ENCODE measurements at places on chromosomes 2 and 18. TPM values are rescaled to one million over a fixed set of nuclear protein-coding genes. Genes with fewer than 3 reads are reported as not detected.

DNA sequence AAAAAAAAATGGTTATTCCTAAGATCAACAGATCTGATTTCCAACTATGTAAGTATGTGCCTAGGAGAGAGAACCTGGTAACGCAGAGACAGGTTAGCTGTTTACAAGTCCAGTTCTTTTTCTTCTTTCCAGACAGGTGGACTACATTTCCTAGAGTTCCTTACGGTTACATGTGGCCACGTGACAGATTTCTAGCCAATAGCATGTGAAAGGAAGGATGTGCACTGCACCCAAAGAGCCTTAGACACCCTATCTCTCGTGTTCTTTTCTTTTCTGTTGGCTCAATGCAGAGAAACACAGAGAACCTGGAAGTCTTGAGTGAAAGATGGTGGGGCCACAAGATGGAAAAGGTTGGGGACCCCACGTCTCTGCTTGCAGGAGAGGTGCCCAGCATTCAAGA lies 375.9 kb downstream of the TNS1 start:
- H3K27me3 ChIP-seq: no peaks in the 10 kb centered on the region
- H3K4me3 ChIP-seq: no peak overlapping the region
- H3K36me3 ChIP-seq: no peaks in the 10 kb centered on the region

The ASIC4 gene
- 0.44 TPM for total RNA-seq

- no peak overlapping the region for H3K27ac ChIP-seq
- H3K4me1 ChIP-seq: no peaks in the 10 kb centered on the region
Measured at GRCh38 chr18:63819786-63820185, 44.6 kb downstream of the SERPINB7 start.

The SP100 gene
- total RNA-seq: 157 TPM

GRCh38 chr2:98378901-98379300 lies 32.6 kb downstream of the CNGA3 start:
- H3K4me1 ChIP-seq: no peaks in the 10 kb centered on the region
- H3K27ac ChIP-seq: peak overlapping the region; percentile 70
- H3K36me3 ChIP-seq: no peaks in the 10 kb centered on the region
- H3K27me3 ChIP-seq: no peaks in the 10 kb centered on the region

GRCh38 chr2:46119453-46119852 lies 177.8 kb upstream of the EPAS1 start:
- H3K27ac ChIP-seq: peak overlapping the region; percentile 73
- no peaks in the 10 kb centered on the region for H3K4me1 ChIP-seq
- no peaks in the 10 kb centered on the region for H3K27me3 ChIP-seq
- no peak for DNase-seq
- no peak overlapping the region for H3K4me3 ChIP-seq

The RBM44 gene
- total RNA-seq: 2.5 TPM

- no peaks in the 10 kb centered on the region for H3K36me3 ChIP-seq
- H3K4me1 ChIP-seq: no peaks in the 10 kb centered on the region
- no peaks in the 10 kb centered on the region for H3K27me3 ChIP-seq
- no peak for DNase-seq
Measured at GRCh38 chr2:157424374-157424773, 19.5 kb downstream of the CYTIP start.

GRCh38 chr2:202104286-202104870 lies 31.3 kb downstream of the KIAA2012 start:
- no peak for DNase-seq
- no peak overlapping the region for H3K27ac ChIP-seq
- H3K4me1 ChIP-seq: no peaks in the 10 kb centered on the region
- H3K27me3 ChIP-seq: no peaks in the 10 kb centered on the region
- no peaks in the 10 kb centered on the region for H3K36me3 ChIP-seq
- H3K4me3 ChIP-seq: no peak overlapping the region

- no peaks in the 10 kb centered on the region for H3K27me3 ChIP-seq
- H3K4me3 ChIP-seq: no peak overlapping the region
- H3K4me1 ChIP-seq: peaks cover 25% of the 10 kb centered on the region
- DNase-seq: no peak
- peak overlapping the region; percentile 89 for H3K27ac ChIP-seq
Measured at GRCh38 chr2:43132683-43133301, 93.6 kb downstream of the ZFP36L2 start.

DNA sequence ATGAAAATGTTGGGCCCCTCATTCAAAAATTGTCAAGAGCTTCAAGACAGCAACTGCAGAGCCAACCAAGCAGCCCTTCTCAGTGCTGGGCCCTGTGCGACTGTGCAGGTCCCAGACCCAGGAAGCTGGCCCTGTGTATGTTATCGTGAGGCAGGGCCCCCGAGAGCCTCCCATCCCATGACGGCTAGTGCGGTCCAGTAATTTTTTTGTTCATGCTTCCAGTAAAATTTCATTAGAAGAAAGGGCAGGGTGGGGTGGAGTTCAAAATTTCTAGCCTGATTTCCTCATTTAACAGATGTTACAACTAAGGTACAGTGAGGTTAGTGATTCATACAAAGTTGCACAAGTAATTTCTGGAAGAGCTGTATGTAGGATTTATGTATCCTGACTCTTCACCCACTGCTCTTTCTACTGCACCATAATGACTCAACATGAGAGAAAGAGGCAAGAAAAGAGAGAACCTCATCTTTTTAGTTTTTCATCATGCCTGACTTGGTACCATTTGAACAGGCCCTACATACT lies 105.5 kb downstream of the ZEB2 start:
- no peak for DNase-seq
- peaks cover 4% of the 10 kb centered on the region for H3K4me1 ChIP-seq
- H3K27ac ChIP-seq: peak overlapping the region; percentile 85
- no peak overlapping the region for H3K4me3 ChIP-seq
- H3K36me3 ChIP-seq: no peaks in the 10 kb centered on the region
- H3K27me3 ChIP-seq: no peaks in the 10 kb centered on the region

The RAMP1 gene
- 8.2 TPM for total RNA-seq
